Fibroblast of gingiva (primary cell): ENCODE measurements at places on chromosomes 13 and 19.

- DNase-seq: no peak
Measured at GRCh38 chr19:9939301-9939913, 3.1 kb upstream of the OLFM2 start.

DNA sequence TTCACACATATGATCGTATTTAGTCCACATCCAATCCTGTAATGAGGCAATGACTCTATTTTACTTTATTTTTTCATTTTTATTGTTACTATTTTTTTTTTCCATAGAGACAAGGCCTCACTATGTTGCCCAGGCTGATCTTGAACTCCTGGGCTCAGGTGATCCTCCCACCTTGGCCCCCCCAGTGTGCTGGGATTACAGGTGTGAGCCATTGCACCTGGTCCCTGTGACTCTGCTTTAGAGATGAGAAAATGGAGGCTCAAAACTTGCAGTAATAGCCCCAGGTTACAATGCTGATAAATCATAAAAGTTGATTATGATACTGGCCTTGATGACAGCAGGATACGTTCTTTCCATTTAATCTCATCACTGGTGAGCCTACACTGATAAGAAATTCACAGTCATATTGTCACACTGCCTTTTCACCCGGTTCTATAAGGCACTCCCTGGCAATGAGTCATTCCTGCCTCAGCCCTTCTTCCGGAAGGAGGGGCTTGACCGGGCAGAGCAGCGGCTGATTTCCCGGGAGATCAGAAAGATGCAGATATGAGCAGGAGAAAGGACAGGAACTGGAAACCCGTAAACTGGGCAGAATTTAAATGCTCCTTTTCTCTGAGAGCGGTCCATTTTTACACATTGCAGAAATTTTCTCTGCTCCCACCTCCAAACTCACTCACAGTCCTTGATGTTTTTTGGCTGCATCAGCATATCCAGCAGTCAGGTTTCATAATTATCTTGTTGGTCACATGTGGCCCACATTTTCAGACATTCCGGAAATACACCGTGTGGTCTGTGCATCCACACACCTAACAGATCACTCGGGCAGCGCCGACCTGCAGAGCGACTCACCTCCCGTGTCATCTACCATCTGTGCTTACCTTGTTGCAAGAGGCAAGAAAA is 616.4 kb downstream of the EFNB2 start:
- no peak for DNase-seq

- no peak for DNase-seq
Measured at GRCh38 chr19:1254530-1255185, 6.3 kb downstream of the MIDN start.

DNA sequence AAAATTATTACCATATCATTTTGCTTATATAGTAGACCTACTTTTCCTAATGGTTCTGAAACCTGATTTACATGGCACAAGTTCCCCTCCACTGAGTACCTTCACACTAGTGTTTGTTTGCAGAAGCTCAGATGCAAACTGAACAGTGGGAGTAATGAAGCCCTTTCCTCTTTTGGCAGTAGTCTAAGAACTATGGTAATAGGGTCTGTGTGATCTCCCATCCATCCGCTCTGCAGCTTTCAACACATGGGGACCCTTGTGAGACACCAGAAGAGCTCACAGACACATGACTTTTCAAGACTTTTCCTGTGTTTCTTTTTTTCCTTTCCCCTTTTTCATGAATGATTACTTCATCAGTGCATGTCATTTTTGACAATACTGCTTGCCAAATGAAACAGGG is 336.0 kb downstream of the ATP8A2 start:
- no peak for DNase-seq

- DNase-seq: no peak
Measured at GRCh38 chr19:34305221-34306083, 51.1 kb downstream of the GARRE1 start.

DNA sequence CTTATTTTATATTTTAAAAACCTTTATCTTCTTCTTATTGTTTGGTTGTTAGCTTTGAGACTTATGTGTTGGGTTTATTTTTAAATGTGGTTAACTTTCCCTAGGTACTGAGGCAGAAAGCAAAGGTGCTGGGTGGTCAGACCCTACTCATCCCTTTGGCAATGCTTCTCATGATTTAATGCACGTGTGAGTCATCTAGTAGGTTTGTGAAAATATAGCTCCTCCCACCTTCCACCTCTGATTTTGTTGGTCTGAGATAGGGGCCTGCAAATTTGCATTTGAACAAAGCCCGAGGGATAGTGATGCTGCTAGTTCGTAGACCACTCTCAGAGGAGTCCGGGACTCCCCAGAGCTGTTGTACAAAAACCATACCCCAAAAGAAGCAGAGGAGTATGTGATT is 771.3 kb upstream of the ARGLU1 start:
- DNase-seq: no peak

- no peak for DNase-seq
Measured at GRCh38 chr13:97282705-97283104, 60.6 kb downstream of the MBNL2 start.

DNA sequence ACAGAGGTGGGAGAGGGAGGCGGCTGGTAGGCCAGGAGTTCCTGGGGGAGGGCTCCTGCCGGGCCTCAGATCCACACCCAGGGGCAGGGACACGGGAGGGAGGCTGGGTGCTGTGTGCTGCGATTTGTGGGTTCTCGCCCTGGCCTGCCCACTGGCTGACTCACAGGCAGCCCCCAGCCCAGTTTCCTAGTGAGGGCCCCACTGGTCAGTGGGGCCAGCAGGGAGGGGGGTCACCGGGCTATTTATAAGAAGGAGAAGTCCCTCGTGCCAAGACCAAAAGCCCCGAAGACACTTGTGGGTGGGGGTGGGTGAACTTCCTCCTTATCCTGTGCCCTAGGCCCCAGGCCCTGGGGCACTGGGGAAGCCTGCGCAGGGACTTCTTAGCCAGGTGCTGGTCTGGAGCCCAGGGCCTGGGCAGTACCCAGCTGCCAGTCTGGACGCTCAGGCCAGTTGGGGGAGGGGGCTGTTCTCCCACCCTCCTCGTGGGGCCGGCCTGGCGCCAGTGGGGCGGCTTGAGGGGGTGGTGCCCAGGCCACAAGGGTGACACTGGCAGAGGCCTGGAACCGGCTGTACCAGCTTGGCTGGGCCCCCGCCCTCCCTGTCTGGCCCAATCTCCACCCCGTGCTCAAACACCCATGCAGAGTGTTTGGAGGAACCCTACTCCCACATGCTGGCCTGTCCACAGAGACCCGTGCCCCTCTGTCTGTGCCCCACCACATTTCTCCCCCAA is 5.0 kb upstream of the JUNB start:
- DNase-seq: no peak

- no peak for DNase-seq
Measured at GRCh38 chr13:79866436-79866835, 385.5 kb downstream of the NDFIP2 start.

GRCh38 chr13:98349731-98350305 is 172.7 kb upstream of the RNF113B start:
- DNase-seq: no peak

GRCh38 chr13:20197361-20197834 is 4.7 kb upstream of the GJB2 start:
- DNase-seq: peak; percentile 17

GRCh38 chr13:91304741-91305140 is 42.7 kb upstream of the MIR17HG start:
- no peak for DNase-seq

GRCh38 chr19:15631817-15632216 is 8.9 kb upstream of the CYP4F3 start:
- no peak for DNase-seq

DNA sequence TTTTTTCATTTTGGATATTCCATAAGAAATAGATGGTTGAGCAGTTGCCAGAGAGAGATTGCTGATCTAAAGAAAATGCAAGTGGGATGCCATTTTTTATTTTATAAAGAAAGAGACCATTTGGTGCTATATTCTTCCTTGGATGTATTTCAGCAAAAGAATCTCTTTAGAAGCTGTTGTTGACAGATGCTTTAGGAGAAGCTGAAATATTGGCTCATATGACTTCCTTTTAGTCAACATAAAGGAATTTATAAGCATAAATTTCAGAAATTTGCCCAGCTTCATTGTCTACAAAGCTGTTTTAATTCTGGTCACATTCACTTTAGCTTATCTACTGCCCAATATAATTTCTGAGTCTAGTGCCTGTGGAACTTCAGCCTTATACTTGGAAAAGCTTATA is 36.9 kb downstream of the POLR1D start:
- peak; percentile 4 for DNase-seq

DNA sequence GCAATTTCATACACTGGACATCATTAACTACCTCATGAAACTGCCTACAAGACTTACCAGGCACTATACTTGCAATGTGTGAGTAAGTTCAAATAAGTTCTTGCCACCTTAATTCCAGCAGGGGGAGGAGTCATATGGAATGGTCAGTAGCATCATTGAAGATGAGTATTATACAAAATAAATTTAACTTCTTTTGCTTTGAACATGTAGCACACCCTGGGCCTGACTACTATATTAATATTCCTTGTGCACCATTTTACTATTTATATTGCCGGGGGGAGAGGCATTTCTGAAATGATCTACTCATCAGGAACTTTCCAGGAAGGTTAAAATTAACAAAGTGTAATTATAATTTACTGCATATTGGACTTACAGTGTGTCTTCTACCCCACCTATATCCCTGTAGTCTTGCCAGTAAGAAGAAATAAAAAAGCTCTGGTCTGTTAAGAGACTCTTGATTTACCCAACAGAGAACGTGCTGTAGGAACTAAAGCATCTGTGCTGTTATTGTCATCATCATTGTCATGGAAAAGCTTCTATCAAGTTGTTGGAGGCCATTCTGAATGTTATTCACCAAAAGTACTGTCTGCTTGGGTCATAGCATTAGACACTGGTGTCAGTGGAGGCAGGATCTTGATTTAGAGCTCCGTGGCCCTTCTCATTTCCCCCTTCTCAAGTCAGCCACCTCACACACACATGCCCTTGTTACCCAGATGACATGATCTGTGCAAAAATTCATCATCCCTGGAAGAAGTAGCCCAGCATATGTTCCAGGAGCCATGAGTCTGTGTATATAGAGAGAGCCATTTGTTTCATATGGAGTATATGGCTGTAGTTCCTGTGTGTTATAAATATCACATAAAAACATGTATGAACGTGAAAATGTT is 147.1 kb downstream of the MTUS2 start:
- no peak for DNase-seq

DNA sequence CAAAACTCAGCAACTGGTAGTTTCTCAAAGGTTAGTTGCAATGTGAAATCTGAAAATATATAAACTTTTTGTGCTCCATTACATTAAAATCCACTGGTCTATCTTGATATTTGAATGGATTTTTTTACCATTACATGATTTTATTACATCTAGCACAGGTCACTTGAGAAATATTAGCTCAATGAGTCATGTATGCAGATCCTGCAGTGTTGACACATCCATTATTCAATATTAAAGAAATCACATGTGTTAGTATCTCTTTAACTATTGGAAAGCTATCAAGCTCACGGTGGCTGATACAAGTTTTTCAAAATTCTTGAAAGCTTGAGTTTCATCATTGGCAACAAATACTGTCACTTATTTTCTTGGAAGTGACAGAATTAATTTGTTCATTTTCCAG is 373.9 kb upstream of the TSHZ3 start:
- no peak for DNase-seq

- peak; percentile 79 for DNase-seq
Measured at GRCh38 chr19:39792999-39793546, 14.4 kb downstream of the LEUTX start.

GRCh38 chr13:76693086-76693485 is 193.1 kb downstream of the KCTD12 start:
- DNase-seq: no peak

GRCh38 chr13:40648040-40648439 is 18.4 kb downstream of the FOXO1 start:
- no peak for DNase-seq

DNA sequence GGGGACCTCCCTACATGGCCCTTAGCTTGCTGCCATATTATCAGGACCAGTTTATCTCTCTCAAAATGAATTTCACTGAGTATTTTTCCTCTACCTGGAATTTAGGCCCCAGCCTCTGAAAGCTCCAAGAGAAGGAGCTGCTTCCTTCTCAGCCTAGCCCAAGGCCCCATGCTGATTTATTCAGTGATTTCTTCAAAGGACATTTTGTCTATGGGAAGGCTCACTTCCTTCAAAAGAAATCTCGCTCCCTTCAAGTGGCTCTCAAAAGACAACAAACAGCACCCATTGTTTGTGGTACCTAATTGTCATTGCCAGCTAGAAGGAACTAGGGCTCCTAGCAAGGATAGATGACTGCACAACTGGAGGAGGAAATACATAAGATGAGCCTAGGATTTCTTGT is 172.4 kb downstream of the SLC7A1 start:
- DNase-seq: no peak

DNA sequence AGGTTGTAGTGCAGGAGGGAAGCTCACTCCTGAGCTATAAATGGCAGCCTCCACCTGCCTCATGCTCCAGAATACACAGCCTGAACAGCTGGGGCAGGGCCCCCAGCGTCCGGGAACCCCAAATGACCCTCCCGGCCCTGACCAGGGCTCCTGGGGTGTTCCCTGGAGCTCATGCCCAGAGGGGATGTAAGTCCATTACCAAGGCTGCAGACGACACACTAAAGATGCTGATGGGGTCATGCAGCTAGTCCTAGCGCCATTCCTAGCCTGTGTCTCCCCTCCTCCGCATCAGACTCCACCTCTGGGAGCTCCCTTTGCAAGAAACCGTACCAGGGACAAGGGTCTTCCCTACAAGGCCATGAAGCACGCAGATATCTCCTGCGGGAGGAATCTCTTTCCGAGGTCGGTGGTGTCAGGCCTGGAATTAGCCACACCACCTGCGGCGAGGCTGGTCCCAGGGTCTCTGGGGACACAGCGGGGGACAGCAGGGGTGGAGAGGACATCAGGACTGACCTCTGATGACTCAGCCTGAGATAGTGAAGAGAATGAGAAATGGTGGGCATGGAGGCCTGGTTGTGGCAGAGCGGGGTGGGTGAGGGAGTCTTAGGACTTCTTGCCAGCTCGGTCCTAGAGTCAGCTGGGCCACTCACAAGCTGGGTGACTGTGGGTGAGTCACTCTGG is 11.9 kb upstream of the TPM4 start:
- no peak for DNase-seq

GRCh38 chr13:36038785-36039555 is 92.2 kb downstream of the DCLK1 start:
- DNase-seq: peak; percentile 26

GRCh38 chr13:58919551-58919950 is 1244.2 kb downstream of the DIAPH3 start:
- DNase-seq: no peak

DNA sequence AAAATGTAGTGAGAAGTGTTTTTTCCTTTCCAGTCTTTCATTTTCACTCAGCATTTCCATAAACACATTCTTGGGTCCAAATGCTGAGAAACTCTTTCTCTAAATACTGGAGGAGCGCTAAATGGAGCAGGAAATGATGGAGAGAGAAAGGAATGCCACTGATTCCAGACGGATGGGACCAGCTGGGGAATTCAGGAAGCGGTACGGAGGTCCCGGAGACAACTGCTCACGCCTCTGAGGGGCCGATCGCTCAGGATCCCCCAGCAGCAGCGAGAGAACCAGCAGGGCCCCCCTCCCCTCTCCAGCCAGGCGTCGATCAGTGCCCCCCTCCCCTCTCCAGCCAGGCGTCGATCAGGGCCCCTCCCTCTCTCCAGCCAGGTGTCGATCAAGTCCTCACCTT is 13.2 kb downstream of the RASA3 start:
- peak; percentile 82 for DNase-seq
